ENCODE measurements at places on chromosomes 2 and 18. TPM values are rescaled to one million over a fixed set of nuclear protein-coding genes. Genes with fewer than 3 reads are reported as not detected.

GRCh38 chr2:3466482-3466863 is 52.9 kb downstream of the ADI1 start:
- no peak for DNase-seq

DNA sequence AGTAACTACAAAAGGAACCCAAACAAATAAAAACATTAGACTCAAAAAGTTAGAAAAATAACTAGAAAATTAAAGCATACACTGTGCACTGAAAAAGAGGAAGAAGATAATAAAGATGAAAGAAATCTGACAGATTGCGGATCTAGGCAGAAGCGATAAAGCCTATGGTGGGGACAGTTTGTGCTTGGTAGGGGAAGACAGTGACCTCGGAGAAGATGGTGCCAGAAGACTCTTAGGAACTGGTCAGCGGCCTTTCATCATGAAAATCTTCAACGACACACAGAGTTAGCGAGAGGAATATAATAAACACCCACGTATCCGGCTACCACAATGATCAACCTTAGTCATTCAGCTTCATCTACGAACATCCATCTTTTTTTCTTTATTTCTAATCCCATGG is 180.5 kb downstream of the HDAC4 start:
- no peak for DNase-seq

The CDKL4 gene
- not detected for polyA plus RNA-seq

DNA sequence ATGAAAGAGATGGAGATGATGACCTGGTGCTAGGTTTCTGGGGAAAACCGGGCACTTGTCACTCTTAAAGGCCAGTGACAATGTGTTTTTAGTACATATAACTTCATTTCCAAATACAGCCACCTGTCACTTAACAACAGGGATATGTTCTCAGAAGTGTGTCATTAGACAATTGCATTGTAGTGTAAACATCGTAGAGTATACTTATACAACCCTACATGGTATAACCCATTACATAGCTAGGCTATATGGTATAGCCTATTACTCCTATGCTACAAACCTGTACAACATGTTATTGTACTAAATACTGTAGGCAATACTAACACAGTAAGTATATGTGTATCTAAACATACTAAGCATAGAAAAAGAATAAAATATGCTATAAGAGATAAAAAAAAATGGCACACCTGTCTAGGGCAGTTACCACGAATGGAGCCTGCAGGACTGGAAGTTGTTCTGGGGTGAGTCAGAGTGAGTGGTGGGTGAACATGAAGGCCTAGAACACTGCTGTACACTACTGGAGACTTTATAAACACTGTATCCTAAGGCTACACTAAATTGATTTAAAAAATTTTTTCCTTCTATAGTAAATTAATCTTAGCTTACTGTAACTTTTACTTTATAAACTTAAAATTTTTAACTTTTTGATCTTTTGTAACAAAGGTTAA is 123.2 kb downstream of the THADA start:
- DNase-seq: no peak

The DARS1 gene
- polyA plus RNA-seq: 31.7 TPM

DNA sequence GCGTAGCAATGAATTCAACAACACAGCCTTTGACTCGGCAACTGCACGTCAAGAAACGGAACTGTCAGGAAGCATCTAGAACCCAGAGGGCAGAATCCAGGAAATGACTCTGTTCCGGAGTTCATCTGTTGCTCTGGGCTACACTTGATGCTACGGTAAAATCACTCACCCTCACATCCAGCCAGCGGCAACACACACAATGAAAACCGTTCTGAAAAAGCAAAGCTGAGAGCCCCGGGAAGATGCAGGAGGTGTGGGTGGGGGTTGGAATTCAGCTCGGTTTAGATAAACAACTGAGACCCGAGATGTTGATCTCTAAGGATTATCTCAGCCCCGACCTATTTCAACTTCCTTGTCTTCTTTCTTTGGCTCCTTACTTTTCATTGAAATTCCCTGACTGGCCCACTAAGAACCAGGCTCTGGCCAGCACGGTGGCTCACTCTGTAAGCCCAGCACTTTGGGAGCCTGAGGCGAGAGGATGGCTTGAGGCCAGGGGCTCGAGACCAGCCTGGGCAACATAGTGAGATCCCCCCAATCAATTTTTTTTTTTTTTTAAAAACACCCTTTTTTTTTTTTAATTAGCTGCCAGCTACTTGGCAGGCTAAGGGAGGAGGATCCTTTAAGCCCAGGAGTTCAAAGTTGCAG is 13.3 kb upstream of the RAB17 start:
- DNase-seq: no peak

DNA sequence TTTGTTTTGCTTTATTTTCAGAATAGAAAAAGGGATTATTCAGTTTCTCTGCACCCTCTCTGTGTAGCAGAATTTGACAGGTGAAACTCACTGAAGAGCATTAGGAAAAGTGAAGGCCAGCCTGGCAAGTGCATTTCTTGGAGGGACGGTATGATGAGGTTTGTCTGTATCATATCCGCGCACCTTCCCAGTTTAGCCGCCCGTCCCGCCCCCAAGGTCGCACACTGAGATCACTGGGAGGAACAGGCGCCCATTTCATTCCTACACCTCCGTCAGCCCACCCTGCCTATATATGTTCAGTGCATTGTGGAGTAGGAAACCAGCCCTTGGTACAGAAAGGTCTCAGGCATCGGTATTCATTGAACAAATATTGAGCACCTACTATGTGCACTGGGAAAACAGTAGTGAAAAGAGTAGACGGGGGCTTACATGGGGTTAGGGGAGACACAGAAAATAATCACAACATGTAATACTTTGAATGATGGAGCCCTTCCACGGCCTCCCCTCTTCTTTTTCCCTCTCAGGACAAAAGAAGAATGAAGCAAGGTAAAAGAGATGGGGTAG is 678 bp upstream of the FECH start:
- DNase-seq: no peak

DNA sequence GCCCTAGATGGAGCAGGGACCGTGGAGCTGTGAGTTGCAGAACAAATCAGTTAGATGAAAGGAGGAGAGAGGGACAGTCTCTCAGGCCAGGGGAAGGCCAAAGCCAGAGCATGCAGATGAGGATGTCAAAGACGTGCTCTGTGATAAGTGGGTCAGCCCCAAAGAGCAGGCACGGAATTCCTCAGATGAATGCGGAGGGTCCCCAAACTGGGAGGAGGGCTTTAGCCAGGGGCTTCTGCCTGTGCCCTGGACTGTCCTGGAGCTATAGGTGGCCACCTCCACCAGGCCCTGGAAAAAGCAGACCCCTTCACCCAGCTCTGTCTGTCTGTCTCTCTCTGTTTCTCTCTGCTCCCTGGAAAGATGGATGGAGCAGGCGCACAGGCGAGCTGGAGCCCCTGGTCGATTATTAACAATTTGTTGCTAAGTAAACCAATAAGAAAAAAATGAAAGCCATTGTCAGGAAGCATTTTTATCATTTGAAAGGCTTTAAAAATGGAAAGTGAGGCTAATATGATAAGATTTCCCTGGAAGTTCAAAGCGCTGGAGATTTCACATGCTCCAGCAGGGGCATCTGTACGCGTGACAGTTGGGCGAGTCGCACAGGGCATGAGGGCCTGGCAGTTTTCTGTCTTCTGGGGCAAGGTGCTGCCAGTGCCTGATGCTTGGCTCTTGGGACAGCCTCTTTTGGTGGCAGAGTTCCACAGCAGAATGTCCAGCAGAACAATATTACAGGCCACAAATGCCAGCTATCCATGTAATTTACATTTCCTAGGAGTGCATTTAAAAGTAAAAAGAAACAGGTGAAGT is 241.0 kb downstream of the GLI2 start:
- no peak for DNase-seq
